Fibroblast of villous mesenchyme (primary cell): ENCODE measurements at places on chromosomes 5 and 9. TPM values are rescaled to one million over a fixed set of nuclear protein-coding genes. Genes with fewer than 3 reads are reported as not detected.

SMC5 gene
- 32.9 and 39.3 TPM in 2 replicates for total RNA-seq

CATSPER3 gene
- under 0.01 TPM in 1 of 2 replicates, not detected in the other for total RNA-seq

FABP6 gene
- total RNA-seq, result not detected in 2 replicates

RANBP17 gene
- 28.0 and 33.7 TPM in 2 replicates for total RNA-seq

CHD1 gene
- 37.0 and 50.1 TPM in 2 replicates for total RNA-seq

SLC6A3 gene
- total RNA-seq, result not detected in 2 replicates

ZSWIM6 gene
- total RNA-seq, result 9.0 and 16.4 TPM in 2 replicates
